Large intestine (tissue), 12 donors: ENCODE measurements at places on chromosomes 1 and 21.

- no peak for DNase-seq
These were observed 54.6 kb upstream of the MORC3 start for GRCh38 chr21:36265431-36265830.

DNA sequence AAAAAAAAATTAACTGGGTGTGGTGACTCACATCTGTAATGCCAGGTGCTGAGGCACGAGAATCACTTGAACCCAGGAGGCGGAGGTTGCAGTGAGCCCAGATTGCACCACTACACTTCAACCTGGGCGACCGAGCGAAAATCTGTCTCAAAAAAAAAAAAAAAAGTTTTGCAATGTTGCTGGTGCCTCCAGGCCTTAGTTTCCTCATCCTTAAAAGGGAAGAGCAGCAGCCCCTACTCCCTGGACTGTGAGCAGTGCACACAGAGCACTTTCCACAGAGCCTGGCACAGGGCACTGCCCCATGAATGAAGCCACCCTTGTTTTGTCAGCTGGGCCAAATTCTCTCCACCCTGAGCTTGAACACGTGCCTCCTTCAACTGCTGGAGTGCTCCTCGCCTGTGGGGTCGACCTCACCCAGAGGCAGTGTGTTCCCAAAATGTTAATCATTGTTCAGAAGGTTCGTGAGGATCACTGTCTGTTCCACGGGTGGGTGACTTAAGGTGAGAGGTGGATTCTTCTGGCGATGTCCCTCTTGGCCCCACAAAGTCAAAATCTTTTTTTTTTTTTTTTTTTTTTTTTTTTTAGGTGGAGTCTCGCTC, 152.1 kb upstream of the TMEM51 start:
- DNase-seq: no peak

DNA sequence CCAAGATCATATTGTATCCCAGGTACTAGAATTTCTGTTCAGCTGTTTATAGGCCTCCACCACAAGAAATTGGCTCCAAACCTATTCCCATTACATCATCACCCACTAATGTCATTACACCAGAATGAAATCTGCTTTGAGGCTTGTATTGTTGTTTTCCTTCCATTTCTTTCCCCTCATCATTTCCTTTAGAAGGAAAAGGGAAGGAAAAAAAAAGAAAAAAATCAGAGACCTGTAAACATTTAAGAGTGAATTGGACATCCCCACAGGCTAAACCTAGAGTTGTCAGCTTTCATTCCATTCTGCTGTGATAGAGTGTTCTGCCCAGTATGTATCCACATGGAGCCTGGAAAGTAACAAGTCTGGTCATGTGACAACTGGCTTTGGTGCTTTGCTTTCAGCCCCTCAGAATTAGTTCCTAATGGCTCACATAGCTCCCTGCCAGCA, 44.6 kb downstream of the NFYC start:
- DNase-seq: no peak

DNA sequence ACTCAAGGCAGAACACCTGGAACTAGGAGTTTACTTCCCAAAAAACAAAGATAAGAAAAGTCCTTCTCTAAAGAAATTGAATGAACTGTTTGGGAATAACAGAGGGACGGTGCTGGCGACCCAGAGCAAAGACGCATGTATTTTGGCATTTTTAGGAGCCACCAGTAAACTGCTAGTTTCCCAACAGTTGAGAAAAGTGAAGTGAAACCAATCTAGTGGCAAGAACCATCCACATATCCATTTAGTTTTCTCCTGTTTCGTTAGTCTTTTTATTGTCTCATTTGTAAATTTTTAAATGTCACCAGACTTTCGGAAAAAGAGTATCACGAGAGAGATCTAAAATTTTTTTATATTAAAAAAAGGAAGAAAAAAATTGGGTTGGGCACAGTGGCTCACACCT, 30.2 kb downstream of the ODF2L start:
- DNase-seq: no peak

DNA sequence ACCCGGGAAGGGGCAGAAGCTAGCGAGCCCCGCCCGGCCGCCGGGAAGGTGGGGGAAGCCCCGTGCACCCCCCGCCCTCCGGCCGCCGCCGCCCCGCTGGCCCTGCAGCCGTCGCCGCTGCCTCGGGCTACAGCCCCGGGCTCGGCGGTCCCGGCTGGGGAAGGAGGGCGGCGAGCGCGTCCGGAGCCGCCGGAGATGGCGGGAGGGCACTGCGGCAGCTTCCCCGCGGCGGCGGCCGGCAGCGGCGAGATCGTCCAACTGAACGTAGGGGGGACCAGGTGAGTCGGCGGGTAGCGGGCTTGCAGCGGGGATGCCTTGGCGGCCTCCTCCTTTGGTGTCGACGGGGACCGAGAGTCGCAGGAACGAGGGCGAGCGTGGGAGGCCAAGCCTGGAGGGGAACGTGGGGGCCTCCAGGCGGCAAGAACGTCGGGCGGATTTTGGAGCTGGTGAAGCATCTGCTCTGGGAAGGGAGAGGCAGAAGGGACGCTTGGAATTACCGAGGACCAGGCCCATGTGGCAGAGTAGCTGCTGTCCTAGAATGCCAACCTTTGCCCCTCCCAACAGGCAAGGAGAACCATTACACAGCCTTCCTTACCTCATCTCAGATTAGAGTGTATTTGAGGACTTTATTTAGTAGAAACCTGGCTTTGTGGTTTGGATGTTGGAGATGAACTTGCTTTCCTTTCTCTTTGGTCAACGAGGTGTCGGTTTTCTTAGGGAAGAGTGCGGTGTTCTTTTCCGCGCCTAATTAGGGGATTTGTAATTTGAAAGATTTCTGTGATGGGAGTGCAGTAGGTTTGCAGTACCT, 591 bp downstream of the KCTD3 start:
- peak; percentile 46 for DNase-seq

DNA sequence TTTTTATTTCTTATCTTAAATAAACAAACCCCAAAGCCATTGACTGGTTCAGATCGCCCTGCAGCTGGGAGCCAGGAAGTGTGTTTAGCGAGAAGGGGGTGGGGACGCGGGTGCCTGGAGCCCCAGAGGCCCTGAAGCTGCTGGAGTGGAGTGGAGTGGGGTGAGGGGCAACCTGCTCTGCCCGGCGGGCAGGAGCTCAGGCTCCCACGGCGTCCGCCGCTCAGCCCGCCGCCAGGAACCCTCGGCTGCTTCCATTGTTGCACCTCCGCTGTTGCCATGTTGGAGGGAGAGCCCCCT, 673 bp downstream of the PIK3C2B start:
- peak; percentile 94 for DNase-seq

- peak; percentile 61 for DNase-seq
These were observed 25.2 kb downstream of the ARHGEF10L start for GRCh38 chr1:17564458-17565393.

- no peak for DNase-seq
These were observed 103.2 kb upstream of the DYNLT5 start for GRCh38 chr1:66648901-66649595.

GRCh38 chr1:193310564-193310963, 124.2 kb upstream of the B3GALT2 start:
- peak; percentile 47 for DNase-seq

DNA sequence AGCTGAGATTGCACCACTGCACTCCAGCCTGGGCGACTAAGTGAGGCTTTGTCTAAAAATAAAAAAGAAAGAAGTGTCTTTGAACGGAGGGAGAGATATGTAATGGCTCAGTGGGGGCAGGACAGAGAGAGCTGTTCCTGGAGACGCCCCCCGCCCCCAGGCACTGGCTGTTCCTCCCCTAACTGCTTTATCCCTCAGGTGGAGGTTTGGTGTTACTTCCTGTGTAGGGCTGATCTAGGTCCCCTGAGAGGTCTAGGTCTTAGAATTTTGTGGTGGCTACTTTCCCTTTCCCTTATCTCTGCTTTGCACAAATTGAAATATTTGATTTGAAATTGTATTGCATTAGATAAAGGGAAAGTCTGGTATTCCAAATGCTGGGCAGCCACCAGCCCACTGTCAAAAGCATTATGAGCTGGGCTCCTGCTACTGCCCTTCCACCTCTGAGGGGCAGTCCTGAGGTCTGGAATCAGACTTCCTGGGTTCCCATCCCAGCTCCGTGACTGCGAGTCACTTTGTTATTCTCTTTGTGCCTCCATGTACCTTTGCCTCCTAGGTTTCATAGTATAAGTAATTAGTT, 134.8 kb upstream of the KIF26B start:
- no peak for DNase-seq

- no peak for DNase-seq
These were observed 131.0 kb upstream of the HMCN1 start for GRCh38 chr1:185603158-185603557.

GRCh38 chr1:41827991-41828570, 90.6 kb downstream of the HIVEP3 start:
- DNase-seq: no peak

DNA sequence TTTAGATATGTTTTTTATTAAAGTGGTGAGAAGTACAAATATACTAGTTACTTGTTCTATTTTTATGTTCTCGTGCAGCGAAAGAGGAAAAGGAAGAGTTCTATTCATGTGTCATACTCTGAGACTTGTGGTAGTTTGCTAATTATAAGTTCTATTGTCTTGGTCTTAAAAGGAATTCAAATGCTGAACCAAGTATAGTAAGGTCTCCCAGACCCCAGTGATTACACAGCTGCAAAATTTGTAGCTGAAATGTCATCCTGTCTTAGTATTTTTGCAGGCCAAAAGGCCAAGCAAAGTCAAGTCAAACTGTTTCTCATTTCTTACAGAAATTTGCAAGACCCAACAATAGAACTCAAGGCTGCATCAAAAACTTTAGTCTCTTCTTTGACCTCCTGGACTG, 268.7 kb downstream of the CHRM3 start:
- DNase-seq: no peak
